Small intestine (tissue), 16 donors: ENCODE measurements at places on chromosomes 2 and 18.
A peak's percentile ranks its signal among the peaks of the same experiment; 100 is the strongest.

DNA sequence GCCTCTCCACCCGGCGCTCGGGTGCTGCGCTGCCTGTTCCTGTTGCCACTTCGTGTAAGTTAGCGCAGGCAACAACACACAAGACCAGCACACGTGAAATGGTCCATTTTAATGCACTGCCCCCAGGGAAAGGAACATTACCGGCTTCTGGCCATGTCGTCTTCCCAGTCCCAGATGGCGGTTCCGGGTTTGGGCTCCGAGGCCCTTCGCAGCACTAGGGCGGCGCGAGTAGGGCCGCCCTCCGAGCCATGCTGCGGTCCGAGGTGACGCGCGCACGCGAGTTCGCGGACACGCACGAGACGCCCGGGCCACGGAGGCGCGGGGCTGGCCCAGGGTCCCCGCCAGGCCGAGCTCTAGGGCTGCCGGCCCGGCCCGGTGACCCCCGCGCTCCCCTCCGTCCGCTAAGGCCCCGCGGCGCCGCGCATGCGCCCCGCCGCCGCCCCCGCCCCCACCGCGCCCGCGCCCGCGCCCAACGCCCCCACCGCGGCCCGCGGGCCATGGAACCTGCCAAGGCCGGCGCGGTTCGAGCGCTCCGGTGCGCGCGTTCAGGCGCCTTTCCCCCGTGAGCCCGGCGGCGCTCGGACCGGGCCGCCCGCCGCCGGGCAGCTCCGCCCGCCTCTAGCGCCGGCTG is 367 bp upstream of the ZNF236 start:
- DNase-seq: peak; percentile 90

- DNase-seq: no peak
Measured at GRCh38 chr2:207223051-207223450, 57.3 kb upstream of the KLF7 start.

DNA sequence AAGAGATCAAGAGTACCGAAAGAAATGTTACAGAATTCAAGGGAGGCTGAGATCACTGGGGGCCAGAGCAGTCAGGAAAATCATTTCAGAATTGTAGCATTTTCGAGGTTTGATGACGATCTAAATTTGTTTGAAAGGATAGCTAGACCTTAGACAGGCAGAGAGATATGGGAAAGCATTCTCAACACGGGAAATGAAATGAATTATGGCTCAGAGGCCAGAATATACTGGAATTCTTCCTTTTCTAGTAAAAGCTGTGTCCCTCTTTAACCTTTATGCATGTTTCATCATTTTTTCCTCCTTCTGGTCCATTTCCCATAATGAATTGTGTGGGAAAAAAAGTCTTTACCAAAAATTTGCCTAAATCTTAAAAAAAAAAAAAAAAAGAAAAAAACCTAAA is 78.8 kb downstream of the NABP1 start:
- no peak for DNase-seq

DNA sequence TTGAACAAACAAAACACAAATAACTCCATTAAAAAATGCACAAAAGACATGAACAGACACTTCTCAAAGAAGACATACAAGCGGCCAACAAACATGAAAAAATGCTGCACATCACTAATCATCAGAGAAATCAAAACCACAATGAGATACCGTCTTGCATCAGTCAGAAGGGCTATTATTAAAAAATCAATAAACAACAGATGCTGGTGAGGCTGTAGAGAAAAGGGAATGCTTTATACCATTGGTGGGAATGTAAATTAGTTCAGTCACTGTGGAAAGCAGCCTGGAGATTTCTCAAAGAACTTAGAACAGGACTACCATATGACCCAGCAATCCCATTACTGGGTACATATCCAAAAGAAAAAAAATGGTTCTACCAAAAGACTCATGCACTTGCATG is 37.8 kb downstream of the GPR155 start:
- no peak for DNase-seq

DNA sequence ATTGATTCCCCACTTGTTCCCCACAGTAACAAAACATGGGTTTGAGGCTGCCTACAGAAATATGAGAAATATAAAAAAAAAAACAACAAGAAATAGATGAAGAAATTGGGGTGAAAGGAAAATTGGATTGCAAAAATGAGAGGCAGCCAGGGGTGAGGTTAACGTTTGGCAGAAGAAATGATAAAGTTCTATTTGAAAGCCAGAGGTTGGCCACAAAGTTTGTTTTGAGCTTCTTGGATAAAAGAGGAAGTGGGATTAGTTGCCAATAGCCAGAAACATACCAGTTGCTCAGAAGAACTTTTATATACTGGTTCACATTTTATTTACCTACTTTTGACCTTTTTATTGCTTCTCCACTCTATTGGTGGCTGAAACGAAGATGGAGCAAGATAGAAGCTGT is 67.5 kb downstream of the FASTKD2 start:
- no peak for DNase-seq

GRCh38 chr2:24597181-24597870 is 106.3 kb downstream of the NCOA1 start:
- no peak for DNase-seq

- DNase-seq: no peak
Measured at GRCh38 chr2:136492901-136493300, 272.4 kb upstream of the THSD7B start.
